ENCODE measurements at places on chromosomes 4 and X.
A peak's percentile ranks its signal among the peaks of the same experiment; 100 is the strongest.

- DNase-seq, result no peak
These were observed 211.9 kb upstream of the EOLA2 start for GRCh38 chrX:150150076-150150779.

- peak; percentile 22 for DNase-seq
These were observed 32.8 kb downstream of the ELOVL6 start for GRCh38 chr4:110165382-110166286.

DNA sequence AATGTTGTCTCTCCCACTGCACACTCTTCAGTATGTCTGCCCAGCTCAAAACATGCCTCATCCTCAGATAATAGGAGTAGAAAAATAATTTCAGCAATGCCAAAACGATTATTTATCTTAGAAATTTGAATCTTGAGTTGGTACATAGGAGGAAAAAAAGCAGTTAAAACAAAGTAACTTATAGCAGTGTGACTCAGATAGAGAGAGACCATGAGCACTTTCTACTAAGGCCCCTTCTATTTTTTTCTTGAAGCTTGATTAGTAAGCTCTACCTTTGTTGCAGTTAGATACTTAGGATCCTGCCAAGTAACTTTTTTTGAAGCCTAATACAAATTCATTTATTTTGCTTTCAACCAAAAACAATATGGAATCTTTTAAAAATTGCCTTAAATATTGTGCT is 212.3 kb downstream of the MAD2L1 start:
- DNase-seq, result no peak

DNA sequence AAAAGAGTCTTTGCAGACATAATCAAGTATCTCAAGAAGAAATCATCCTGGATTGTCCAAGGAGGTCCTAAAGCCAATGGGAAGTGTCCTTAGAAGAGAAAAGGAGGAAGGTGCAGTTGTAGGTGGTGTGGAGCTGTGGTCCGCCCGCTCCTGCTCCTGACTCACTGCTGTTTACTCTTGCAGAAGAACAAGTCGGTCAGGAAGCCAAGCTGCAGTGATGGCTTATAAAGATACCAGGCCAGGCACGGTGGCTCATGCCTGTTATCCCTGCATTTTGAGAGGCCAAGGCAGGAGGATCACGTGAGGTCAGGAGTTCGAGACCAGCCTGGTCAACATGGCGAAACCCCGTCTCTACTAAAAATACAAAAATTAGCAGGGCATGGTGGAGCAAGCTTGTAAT is 66.4 kb upstream of the ATP6AP2 start:
- DNase-seq, result no peak

DNA sequence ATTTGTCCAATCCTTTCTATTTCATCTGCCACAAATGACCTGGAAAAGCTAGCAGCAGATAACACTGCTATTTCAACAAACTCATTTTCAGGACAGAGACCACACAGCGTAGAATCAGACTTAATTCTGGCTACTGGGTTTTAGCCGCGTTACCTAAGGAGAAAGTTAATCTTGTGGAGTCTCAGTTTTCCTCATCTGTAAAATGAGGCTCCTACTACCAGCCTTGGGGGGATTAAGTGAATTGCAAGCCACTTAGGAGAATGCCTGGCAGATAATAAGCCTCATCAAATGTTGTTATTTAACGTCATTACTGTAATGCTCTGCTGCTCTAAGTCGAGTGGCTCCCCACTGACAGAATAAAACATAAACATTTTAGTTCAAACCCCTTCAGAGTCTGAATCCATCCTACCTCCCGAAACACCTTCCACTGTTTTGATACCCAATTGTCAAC is 1.4 kb downstream of the CCNI start:
- DNase-seq, result no peak

- DNase-seq, result no peak
These were observed 43.1 kb upstream of the MCF2 start for GRCh38 chrX:139751053-139751452.

GRCh38 chr4:48262926-48263325 is 6.7 kb downstream of the TEC start:
- no peak for DNase-seq

- no peak for DNase-seq
These were observed 3.8 kb downstream of the ASMT start for GRCh38 chrX:1618689-1619088.

GRCh38 chr4:52729586-52729985 is 21.6 kb downstream of the ERVMER34-1 start:
- no peak for DNase-seq

DNA sequence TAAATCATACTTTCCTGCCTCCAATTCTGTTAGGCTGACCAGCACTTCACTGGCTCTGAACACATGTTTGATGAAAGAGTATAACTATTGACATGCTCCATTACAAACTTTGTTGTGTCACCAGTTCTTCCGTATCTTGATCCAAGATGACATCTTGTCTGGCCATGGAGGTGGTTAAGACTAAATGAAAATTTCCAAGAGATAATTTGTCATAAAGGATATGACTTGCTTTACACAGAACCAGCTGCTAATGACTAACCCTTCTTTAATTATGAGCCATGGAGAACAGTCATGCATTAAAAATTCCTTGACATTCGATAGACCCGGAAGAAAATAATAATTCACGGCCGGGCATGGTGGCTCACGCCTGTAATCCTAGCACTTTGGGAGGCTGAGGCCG is 17.7 kb upstream of the N4BP2 start:
- no peak for DNase-seq

DNA sequence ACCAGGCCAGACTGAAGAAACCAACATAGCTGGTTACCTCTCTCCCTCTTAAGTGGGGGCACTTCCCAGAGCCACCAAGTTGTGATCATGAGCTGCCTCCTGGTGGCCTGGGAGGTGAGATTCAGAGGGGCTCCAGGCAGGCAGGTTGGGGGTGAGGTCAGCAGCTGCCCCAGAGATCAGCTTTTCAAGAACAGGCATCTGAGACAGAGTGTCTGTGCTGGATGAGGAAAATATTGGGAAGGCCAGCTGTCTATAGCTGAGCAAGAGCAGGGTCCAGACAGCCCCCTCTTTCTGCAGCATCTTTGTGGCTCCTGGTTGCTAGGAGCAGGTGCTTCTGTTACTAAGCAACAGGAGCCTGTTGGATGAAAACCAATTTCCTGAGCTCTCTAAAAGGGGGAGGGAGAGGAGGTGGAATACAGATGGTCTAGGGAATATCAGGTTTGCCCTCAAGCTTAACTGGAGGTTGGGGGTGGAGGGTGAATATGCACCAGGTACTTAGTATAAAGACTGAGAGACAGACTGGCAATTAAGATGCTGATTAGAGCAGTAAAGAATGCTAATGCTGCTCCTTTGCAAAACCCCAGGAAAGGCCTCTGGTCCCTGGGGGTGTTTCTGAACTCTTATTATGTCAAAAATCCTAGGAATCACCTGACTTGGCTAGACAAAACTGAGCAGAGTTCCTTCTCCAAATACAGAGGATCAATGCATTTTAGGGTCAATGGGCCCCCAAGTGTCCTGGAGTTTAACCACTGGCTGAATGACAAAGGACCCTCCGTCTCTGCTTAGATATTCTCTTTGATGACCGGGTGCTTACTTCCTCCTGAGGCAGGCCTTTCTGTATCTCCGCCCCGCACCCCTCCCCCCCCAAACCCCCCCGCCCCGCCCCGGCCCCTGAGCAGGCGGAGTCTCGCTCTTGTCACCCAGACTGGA is 21.4 kb downstream of the ZCCHC13 start:
- DNase-seq, result no peak

- peak; percentile 51 for DNase-seq
These were observed at the start of gene DDX60 for GRCh38 chr4:168318266-168318895. Gene DDX60, minus strand, starts transcription at chr4:168318752. Its CDS starts 7,493 bp downstream, at chr4:168311259.

DNA sequence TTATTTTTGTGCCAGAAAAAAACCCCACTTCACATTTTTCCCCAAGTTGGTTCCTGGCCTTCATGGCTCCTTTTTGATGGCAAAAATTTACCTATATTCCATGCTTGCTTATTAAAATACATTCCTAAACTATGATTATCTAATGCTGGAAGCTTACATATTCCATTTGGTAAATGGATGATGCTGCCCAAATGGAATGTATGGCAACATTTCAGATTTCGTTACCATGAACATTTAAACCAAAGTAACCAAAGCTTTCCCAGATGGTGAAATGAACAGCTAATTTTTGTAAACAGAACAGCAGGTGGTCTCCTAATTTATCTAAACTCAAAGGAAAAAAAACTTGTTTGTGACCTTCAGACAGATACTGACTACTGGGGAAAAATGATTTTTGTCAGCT is 110.8 kb upstream of the TEX13A start:
- DNase-seq, result no peak

GRCh38 chr4:25098964-25099891 is 61.0 kb downstream of the SEPSECS start:
- DNase-seq, result no peak

DNA sequence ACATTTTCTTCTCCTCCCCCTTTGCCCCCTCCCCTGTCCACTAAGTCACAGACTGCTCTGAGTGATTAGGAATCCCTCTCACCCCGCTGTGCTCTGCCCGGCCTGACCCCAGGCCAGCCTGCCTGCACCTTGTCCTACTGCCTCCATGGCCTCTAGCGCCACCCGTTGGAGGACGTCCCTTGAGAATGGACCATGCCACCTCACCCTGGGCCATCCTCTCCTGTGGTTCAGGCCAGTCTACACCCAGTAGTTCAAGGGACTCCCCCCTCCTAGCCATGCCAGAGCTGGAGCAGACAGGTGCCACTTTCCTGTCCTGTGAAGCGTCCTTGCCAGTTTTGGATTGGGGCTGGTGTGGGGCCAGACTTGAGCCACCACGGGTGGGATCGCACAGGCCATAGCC is 9.7 kb upstream of the IRAK1 start:
- DNase-seq, result no peak

GRCh38 chrX:17442898-17443297 is 67.9 kb downstream of the NHS start:
- DNase-seq, result no peak

DNA sequence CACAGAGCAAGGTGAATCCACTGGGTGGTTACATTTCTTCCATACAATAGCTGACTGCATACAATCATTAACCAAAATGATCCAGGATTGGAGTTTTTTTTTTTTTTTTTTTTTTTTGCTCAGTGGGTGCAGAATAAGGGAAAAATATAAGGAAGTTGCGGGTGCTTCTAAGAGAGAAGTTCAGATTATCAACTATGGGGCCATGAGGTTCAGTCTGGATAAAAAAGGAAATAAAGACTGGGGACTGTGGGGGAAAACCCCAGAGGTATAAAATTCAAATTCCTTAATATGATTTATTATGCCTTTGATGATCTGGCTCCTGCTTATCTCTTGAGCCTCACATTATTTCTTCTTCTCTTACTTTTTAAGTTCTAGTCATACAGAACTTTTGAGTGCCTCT is 5.9 kb upstream of the EIF1AX start:
- no peak for DNase-seq

DNA sequence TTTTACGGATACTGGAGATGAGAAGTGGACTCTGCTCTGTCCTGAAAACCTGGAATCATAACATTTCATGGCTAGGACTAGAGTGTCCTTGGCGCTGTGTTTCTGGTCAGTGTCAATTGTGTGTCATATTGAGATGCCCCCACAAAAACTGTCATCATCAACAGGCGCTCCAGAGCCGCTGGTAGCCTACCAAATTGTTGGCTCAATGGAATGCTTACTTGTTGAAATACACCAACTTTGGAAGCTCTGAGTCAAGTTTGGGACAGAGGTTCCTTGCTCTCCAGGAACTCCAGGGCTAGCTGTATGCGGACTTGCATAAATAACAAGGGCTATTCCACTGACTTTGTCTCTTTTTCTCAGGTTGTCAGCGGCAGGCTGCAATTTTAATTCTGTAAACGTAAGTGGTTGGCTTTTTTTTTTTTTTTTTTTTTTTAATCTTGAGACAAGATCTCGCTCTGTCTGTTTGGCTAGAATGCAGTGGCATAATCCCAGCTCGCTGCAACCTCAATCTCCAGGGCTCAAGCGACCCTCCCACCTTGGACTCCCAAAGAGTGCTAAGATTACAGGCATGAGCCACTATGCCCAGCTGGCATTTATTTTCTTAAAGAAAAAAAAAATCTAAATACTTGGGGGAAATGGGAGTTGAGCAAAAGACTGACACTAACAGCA is 871 bp upstream of the HPGD start:
- DNase-seq, result no peak

GRCh38 chr4:183903021-183903760 is 1.9 kb upstream of the STOX2 start:
- DNase-seq, result no peak

- DNase-seq, result no peak
These were observed 15.6 kb downstream of the ELF4 start for GRCh38 chrX:130094696-130095095.

DNA sequence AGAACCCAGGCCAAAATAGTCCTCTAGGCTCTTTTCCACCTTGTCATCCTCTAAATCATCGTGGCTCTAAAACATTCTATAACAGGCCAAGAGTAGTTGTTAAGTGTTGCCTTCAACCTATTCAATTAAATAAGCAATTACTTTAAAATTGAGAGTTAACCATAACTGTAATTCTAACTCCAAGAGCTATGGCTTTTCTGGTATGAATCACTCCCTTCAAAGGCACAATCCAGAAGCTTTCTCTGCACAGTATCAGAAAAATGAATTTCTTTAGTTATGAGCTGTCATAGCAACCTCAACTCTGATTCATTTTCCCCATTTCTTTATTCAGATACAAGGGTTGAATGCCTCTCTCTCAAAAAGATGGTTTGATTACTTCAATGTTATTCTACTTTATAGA is 21.7 kb downstream of the INPP4B start:
- DNase-seq, result no peak

- DNase-seq, result no peak
These were observed 41.3 kb upstream of the ASMTL start for GRCh38 chrX:1493877-1494510.

- no peak for DNase-seq
These were observed 34.7 kb upstream of the PRKX start for GRCh38 chrX:3748052-3748559.

GRCh38 chrX:42247241-42247640 is 323.9 kb upstream of the CASK start:
- DNase-seq, result no peak

- no peak for DNase-seq
These were observed 148.7 kb downstream of the PTCHD1 start for GRCh38 chrX:23483396-23483795.

- DNase-seq, result no peak
These were observed 64.8 kb upstream of the GK2 start for GRCh38 chr4:79472693-79473438.

- peak; percentile 18 for DNase-seq
These were observed 441.7 kb upstream of the RASGEF1B start for GRCh38 chr4:81913427-81913879.

GRCh38 chr4:70715097-70715496 is 6.7 kb upstream of the RUFY3 start:
- DNase-seq, result no peak

GRCh38 chrX:13076176-13076961 is 31.9 kb upstream of the FAM9C start:
- no peak for DNase-seq

- DNase-seq, result no peak
These were observed 1452.6 kb downstream of the PCDH7 start for GRCh38 chr4:32172761-32173160.

GRCh38 chr4:122065149-122065548 is 87.0 kb upstream of the BLTP1 start:
- DNase-seq, result no peak

DNA sequence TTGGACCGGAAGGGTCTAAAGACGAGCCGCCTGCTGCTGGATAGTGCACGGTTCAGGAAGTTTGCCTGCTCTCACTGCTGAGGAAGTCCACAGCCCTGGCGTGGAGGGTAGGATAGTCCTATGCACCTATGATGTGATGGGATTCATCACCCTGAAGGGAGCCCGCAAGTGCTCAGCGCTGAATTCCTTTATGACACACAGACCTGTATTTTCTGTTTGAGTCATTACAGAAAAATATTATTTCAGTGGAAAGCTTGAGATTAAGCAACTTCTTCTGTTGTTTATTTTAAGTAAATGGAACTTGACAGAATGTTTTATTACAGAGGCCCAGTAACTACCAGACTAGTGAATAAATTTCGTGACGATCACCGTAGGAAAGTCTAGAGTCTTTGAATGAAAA is 123.2 kb downstream of the TRIML1 start:
- DNase-seq, result no peak

Measured in stimulated activated CD4-positive, alpha-beta T cell treated with anti-CD3 and anti-CD28 coated beads, TNF-alpha, amount 100 ng/mL, for 1 hour (primary cell).